Activated CD8-positive, alpha-beta memory T cell treated with anti-CD3 and anti-CD28 coated beads for 1 hour (primary cell): ENCODE measurements at places on chromosomes 2 and 18.

DNA sequence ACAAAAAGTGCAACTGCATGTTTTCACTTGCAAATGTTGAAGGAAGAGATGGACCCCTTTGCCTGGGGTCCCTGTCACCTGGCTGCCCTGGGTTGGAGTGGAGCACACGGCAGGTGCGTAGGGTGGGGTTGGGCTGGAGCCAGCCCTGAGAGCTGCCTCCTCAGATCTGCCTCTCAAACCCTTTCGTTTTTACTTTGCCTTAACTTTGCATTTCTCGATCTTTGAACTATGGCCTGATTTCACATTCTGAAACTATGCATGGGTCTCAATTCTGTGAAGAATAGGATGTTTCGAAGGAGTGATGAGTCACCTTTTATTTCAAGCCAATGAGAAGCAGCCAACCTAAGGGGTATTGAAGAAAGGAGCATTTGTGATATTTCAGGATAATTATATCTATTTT is 132.8 kb downstream of the ACOXL start:
- no peak for DNase-seq

DNA sequence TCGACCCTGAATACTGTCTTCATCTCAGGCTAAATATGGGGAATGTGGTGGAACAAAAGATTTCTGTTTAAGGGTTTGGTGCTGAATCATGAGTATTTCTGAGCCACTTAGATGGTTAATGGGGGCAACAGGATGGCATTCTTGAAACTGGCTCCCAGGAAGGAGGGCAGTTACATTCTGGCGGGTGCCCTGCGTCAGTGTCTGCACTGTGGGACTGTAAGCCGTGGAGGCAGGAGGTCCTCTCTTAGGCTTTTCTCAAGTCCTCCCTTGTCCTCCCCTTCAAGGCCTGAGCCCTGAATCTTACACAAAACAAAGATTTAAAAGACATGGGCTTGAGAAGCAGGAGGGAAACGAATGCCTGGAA is 45.7 kb downstream of the PSD4 start:
- no peak for DNase-seq

DNA sequence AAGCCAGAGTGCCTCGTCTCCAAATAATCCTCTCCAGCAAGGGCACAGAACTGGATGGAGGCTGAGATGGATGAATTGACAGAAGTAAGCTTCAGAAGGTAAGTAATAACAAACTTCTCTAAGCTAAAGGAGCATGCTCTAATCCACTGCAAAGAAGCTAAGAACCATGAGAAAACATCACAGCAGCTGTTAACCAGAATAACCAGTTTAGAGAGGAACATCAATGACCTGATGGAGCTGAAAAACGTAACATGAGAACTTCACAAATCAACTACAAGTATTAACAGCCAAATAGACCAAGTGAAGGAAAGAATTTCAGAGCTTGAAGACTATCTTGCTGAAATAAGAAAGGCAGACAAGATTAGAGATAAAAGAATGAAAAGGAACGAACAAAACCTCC is 32.3 kb downstream of the WDPCP start:
- DNase-seq, result no peak

DNA sequence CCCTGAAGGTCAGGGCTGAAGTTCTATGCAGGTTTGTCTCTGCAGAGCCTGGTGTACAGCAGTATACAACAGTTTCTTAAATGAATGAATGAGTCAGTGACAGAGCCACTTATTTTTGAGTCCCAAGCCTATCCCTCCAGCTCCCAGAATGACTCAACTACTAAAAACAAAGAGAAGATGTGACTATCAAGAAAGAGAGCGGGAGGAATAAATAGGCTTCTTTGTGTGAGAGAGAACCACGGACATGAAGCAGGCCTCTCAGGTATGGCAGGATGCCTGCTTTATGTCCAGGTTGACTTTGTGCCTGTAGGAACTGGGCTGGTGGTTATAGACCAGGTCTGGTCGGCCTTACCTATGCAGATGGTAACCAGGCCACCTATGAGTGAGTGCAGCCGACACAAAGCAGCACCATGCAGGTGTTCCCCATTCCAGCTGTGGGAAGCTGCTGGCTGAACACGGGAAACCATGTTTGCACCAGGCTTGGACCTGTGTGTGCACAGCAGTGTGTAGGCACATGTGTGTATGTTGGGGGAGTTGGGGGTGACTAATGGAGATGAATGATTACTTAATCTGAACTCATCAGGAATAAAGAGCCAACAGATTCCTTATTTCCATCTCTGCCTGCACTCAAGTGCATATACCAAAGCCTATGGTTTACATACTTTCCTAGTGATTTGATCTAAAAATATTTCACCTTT is 171.0 kb downstream of the OSR1 start:
- no peak for DNase-seq

DNA sequence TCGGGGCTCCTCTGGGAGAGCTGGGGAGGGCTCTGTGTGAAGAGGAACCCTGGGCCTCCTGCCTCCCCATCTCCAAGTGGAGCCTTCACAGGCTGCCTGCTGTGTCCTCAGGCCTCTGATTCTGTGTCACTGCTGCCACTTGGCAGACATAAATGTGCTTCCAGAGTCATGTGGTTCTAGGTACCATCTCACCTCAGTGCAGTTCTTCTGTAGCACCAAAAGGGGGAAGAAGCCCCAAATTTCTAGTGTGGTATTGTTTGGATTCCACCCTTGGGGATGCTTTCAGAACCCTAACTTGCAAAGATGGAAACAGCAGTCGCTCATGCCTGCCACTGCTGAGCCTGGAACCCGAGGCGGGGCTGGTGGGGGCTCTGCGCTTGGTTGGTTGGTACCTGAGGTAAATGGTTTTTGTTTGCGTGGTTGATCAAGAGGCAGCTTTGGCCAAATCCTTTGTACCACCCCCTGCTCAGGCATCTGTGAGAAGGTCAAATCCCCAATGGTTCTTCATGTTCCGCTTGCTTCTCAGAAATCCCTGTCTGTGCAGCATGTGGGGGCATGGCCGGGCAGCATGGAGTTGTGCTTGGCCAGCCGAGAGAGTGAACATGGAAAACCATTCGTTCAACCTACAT is 27.5 kb downstream of the COA5 start:
- DNase-seq, result no peak

GRCh38 chr18:10234912-10235660 is 219.3 kb upstream of the APCDD1 start:
- DNase-seq, result no peak

GRCh38 chr2:207265869-207266268 is 100.1 kb upstream of the KLF7 start:
- DNase-seq, result no peak

GRCh38 chr2:59806486-59806885 is 747.0 kb downstream of the BCL11A start:
- no peak for DNase-seq

GRCh38 chr2:23677836-23678235 is 249.1 kb downstream of the ATAD2B start:
- DNase-seq, result no peak

- no peak for DNase-seq
Observed at GRCh38 chr2:173064151-173064805, 11.4 kb upstream of the MAP3K20 start.

DNA sequence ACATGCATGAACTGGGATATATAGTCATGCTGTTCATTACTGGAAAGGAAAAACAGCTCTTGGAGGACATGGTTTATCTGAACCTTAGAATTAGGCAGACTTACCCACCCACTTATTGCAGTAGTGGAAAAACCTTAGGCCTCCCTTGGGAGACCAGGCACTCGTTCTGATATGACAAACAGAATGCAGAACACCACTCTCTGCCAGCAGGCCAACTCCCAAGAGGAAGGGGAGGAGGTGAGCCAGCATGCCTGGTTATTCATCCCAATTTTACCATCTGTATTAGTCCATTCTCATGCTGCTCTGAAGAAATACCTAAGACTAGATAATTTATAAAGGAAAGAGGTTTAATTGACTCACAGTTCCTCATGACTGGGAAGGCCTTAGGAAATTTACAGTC is 17.5 kb downstream of the C18orf63 start:
- DNase-seq, result no peak

GRCh38 chr18:45672637-45673036 is 51.3 kb upstream of the SLC14A1 start:
- no peak for DNase-seq

DNA sequence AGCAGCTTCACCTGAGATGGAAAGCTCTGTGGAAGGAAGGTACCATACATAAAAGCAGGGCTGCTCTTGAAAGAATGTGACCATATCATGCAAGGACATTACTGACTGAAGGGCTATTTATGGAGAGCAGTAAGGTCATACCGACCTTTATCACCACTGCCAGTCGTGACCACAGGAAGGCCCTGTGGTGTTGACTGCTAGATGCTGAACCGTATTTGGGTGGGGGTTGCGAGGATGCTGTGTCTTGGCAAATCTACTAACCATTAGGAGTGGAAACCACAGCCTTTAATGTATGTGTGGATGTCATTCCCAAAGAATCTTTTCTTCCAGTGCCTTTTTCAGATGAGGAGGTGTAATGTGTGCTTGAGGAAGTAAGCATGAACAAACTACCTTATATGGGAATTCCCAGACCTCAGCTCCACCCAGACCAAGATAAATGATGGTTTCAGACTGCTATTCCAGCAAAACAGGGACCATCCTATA is 60.8 kb downstream of the LIMS1 start:
- no peak for DNase-seq

- DNase-seq, result no peak
Observed at GRCh38 chr18:3577281-3577855, 127.4 kb downstream of the TGIF1 start.

DNA sequence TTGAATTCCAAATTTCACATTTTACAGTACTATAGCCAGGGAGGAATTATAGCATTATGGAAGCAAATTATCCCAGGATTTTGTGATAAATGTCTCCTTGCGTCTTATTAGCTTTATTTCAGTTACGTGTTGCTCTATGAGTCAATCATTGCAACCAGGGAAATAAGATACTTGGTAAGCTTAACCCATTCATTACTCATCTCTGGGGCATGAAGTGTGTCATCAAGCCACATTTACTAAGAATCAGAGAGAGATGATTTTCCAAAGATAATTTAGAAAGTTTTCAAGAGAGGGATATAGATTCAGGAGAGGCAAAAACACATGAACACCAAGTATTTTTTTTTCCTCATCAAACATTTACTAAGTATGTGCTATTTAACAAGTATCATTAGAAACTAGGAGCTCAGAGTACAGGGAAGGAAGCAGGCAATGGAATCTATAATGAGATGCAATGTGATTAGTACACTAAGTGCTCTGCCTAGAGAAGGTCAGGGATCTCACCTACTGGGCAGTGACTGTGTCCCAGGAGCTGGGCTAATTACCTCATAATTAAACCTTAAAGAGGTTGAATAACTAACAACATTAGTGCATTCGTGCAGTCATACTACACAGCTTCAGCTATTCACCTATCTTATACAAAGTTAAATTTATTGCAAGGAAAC is 217.8 kb upstream of the NXPH2 start:
- DNase-seq, result no peak

DNA sequence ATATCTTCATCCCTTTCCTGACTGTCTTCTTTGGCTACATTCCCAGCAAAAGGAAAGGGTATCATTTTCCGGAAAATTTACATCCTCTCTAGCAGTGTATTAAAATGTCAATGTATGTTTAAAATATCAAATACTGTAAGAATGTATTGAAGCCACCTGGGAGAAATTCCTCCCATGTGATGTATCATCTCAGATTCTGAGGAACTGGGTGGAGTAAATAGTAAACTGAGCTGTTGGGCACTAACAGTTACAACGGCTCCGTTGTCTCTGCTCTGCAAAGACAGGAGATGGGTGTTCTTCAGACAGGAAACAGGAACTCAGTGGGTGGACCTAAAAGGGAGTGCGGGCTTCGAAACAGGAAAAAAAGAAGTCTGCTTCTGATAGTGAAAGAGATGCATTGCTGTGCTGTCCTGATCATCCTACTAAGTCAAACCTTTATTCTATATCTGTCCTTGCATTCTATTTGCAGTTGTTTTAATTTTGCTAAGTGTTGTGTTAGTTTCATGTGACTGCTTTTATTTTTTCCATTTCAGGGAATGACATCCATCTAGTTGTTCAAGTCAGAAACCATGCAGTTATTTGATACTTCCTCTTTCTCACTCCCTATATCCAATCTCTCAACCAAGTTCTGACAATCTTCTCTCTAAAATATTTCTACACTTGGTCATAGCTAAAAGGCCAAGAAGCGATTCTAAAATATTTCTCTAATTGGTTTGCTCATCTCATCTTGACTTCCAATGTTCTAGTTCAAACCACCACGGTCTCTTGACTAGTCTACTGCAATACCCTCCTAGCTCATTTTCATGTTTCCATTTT is 19.4 kb downstream of the DOK1 start:
- DNase-seq, result no peak

DNA sequence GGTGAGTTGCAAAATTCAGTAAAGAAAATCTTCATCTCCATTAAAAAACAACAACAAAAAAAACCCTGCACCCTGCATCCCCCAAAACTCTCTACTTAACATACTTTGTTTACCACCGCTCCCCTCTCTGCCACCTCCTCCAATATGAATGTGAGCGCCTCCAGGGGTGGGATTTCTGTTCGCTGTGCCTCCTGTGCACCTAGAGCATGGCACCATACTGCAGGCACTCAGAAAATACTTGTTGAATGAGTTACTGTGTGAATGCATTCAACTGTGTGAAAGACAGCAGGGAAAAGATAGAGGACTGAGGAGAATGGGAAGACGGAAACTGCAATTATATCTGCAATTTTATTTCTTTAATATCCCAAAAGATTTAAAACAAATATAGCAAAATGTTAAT is 4.5 kb downstream of the CEBPZ start:
- DNase-seq, result no peak

GRCh38 chr2:20668871-20669475 is 2.0 kb downstream of the GDF7 start:
- no peak for DNase-seq

DNA sequence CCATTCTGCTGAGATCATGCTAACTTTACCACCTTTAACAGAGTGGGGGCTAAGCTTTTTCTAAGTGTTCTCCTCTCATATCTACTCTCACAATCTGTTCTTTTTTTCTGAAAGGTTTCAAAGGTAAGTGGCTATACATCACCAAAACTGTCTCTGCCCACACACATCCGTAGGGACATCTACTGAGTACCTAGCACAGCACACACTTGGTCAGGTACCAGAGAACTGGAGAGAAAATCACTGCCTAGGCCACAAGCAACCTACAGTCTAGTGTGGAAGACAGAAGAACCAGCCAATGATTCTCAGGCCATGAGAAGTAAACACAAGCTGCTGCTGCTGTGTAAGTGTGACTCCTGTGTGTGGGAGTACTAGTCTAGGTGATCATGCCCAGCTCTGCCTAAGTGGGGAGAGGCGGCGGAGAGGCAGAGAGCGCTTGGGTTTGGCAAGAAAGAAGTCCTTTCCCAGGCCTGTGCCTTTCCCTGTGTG is 176.1 kb upstream of the ZFP36L2 start:
- DNase-seq, result no peak

- no peak for DNase-seq
Observed at GRCh38 chr2:218888341-218888740, 7.7 kb downstream of the WNT10A start.

GRCh38 chr2:75787532-75788132 is 76.9 kb upstream of the GCFC2 start:
- no peak for DNase-seq

- DNase-seq, result no peak
Observed at GRCh38 chr2:147913701-147914480, 69.1 kb downstream of the ACVR2A start.

GRCh38 chr18:78736015-78736690 is 243.5 kb upstream of the SALL3 start:
- DNase-seq, result no peak
